ENCODE measurements at places on chromosomes 12 and 14.

- DNase-seq: no peak
Measured at GRCh38 chr12:120798696-120799095, 73.1 kb downstream of the ACADS start.

DNA sequence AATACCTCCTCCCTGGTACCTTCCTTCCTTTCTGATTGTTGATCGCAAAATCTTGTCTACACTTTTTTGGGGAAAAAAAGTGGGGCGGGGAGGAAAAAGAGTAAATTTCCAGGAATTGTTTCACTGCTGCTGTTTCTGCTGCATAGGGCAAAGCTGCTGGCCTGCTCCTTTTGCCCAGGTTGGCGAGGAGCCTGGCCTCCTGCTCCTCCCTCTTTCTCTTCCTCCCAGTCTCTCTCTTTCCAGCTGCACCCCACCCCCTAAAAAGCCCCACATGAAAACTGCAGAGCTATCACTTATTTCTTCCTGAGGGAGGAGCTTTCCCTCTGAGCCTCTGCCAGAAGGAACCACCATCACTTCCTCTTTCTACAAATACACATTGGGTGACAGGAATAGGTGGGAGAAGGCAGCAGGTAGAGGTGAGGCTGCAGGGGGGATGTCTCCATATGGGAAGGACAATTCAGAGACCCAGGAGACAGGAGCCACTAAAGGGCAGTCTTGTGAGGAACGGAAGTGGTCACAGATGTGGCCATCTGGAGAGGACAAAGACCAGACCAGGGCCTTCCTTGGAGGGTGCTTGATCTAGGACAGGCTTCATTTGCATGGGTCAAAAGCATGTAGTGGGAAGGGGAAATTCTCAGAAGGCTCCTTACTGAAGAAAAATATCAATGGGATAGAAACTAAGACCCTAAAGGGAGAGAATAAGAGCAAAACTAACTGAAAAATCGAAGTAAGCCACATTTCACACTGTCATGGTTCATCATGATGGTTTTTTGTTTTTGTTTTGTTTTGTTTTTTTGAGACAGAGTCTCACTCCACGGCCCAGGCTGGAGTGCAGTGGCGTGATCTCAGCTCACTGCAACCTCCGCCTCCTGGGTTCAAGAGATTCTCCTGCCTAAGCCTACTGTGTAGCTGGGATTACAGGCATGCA, 14.8 kb downstream of the ZBTB39 start:
- no peak for DNase-seq

DNA sequence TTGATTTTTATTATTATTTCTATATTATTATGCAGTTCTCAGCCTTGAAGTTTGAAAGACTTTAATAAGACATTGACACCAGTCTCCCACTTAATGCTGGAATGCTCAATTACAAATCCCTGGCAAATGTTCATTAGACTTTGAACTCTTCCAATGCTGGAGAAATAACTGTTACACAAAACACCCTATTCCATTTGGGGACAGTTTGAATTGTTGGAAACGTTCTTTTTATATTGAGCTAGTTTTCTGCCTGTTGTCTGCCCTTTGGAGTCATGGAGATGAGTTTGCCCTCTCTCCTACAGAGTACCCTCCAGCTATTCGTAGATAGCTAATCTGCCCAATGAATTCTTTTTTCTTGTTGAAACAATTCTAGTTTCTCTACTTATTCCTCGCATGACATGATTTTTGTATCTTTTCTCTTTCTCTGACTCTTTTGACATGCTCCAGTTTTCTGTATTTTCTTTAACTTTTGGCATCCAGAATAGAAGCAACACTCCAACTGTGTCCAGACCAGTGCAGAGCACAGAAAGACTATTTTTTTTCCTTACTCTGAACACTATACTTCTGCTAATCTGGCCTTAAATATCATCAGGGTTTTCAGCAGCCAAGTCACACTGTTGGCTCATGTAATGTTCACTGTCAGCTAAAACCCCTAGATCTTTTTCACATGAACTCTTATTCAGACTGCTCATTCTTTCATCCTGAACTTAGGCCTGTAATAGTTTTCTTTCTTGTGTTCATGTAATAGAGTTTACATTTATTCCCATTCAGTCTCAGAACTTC, 379.3 kb downstream of the RAD51B start:
- no peak for DNase-seq

GRCh38 chr12:131851741-131852550, 23.8 kb downstream of the MMP17 start:
- no peak for DNase-seq

- no peak for DNase-seq
Measured at GRCh38 chr12:13950502-13950901, 30.9 kb downstream of the GRIN2B start.
